ENCODE measurements at places on chromosomes 6 and 20.

GRCh38 chr20:44727651-44728050 lies 12.5 kb downstream of the CCN5 start:
- no peak for DNase-seq

GRCh38 chr20:48025051-48025515 lies 239.8 kb upstream of the SULF2 start:
- no peak for DNase-seq

DNA sequence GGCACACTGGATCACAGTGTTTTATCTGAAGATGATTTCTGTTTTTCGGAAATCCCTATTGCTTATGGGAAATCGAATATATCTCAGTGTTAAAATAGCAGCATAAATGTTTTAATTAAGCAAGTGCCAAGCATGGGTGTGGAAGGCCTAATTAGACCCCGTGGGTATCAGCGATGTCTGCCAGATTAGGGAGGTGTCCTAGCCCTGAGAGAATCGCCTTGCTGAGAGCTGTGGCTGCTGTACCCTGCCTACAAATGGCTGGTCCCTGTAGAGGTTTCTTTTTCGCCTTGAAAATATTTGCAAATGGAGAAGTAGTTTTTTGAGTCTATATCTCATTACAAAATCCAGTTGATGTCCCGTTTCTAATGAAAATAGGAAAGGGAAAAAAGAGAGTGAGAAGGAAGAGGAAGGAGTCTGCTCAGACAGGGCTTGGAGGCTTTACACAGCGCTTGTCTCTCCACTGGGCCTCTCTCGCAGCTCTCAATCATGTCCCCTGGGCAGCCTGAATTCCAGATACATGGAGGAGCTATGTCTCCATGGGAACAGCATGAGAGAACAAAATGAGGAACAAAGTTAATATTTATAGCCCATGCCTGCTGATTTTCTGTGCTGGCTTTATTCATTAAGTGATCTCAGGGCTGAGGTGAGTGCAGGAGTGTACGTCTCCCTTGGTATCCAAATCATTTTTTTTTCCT lies 35.2 kb upstream of the BCLAF1 start:
- DNase-seq: no peak

- DNase-seq: no peak
These were observed 71.2 kb downstream of the SAMD5 start for GRCh38 chr6:147579667-147580066.

DNA sequence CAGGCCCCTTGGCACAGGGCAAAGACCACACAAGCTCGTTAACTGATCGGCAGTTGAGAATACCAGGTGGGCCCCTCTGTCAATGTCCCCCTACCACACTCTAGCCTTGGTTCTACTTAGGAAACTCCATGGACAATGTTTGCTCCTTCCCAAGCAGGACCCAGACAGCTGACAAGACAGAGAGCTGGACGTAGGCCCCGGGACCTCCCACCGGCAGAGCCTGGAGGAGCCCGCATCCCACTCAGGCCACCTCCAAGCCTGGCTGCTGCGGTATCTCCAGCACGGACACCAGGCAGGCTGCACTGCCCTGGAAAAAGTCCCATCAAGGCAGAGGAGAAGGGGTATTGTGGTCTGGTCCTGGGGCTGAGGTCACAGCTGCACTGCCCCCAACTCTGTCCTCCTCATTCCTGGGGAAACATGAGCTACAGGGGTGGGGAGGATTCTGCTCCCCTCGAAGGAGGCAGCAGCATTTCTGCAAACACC lies 6.2 kb upstream of the GRM4 start:
- DNase-seq: no peak

Measured in ureter (tissue), 1 donor.